HCEC 1CT (cell line): ENCODE measurements at places on chromosomes 16 and 17.

- no peak for DNase-seq
Observed at GRCh38 chr17:74695629-74696028, 17.1 kb downstream of the CD300LF start.

DNA sequence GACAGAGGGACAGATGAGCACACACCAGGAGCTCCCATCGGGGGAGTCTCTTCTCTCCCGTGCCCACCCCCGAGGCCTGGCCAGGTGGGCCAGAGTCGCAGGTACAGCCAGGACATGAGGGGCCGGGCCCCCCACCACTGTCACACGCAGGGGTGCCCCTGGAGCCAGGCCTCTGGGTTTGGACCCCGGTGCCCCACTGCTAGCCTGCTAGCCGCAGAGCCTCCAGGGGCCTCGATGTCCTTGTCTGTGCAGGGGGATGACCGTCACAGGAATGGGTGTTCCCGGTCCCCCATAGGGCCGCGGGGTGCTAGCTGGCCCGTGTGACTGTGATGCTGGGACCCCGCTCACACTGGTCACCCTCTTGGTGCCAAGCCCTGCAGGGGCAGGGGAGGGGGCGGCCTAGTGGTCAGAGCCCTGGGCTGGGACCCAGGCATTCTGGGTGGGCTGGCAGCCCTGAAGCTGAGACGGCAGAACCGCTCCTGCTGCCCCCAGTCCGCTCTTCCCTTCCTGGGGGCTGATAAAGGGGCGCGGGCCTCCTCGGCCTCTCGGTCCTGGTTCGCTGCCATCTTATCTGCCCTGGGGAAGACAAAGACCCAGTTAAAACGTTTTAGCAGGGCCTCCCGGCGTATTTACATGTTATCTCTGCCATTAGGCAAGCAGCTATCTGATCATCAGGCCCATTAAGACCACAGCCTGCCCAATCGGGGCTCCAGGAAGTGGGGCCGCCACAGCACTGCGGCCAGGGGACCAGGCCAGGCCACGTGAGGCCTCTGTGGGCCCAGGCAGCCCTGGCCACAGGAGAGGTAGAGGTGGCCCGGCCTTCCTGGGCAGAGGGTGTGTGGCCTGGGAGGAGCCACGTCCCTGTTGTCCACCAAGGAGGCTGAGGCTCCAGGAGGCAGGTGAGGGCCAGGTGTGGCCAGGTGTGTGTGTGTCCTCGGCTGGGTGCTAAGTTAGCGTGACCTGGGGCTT, 57.2 kb upstream of the ZC3H18 start:
- no peak for DNase-seq

GRCh38 chr17:52681480-52681879, 523.0 kb upstream of the CA10 start:
- DNase-seq: no peak

DNA sequence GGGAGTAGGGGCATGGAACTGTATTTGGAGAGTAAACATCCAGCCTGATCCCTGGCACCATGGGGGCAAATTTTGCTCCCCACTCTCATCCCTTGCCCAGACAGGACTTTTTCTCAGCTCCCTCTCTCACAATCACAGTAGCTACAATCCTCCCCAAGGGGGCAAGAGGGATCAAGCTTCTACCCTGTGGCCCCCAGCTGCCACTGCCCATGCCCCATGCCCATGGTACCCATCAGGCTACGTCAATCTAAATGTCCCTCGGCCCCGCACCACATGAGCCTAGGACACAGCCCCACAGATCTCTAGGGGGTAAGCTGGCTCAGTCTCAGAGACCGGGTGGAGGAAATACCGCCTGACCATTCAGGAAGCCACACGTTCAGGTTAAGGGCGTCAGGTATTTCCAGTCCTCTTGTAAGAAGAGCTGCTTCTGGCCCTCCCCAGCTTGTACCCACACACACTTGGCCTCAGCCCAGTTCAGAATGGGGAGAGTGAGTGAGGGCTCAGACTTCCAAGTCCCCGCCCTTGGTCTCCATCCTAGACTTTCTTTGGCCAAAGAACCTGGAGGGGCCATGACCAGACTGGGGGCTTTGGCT, 1.8 kb downstream of the CACNB1 start:
- no peak for DNase-seq

- DNase-seq: no peak
Observed at GRCh38 chr17:82184761-82185160, 27.9 kb downstream of the CCDC57 start.

DNA sequence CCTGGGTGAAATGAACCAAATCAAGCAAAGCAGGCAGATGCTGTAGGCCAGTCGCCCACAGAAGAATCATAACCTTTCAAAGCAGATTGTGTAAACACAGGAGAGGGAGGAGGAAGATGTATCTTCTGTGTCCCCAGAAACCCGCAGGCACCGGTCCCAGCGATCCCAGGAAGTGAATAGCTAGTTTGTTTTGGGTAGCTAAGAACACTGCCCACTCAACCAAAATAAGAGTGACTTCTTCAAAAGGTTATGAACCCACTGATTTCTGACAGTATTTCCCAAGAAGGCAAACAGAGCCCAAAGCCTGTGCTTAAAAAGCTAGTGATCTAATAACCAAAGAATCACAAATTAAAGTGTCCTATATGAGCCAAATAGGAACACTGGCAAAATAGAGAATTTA, 67.8 kb downstream of the GRIN2A start:
- DNase-seq: no peak

- DNase-seq: no peak
Observed at GRCh38 chr16:25140459-25140858, 28.9 kb downstream of the LCMT1 start.

- no peak for DNase-seq
Observed at GRCh38 chr17:34981538-34982241, 1.4 kb downstream of the LIG3 start.

DNA sequence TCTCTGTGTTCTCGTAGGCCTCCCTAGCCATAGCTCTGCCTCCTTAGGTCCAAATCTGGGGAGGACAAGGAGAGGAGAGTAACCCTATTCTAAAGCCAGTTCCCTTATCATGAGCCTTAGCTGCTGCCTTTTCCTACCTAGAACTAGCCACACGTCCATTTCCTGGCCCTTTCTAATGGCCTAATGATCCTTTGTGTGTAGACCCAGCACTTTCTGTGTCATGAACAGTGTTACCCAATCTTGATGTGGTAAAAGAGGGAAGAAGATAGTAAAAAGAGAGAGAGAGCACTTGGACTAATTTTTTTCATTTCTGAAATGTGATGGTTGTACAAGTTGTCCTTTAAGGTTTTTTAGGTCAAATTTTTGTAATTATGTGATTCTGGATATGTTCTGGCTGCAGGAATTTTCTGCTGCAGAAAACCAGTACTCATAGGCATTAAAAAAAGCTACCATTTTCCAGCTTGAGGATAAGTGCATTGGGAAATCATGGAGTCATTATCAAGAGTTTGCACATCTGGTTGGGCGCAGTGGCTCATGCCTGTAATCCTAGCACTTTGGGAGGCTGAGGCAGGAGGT, 18.2 kb downstream of the CASC3 start:
- DNase-seq: no peak
